ENCODE measurements at places on chromosomes 4 and X.

DNA sequence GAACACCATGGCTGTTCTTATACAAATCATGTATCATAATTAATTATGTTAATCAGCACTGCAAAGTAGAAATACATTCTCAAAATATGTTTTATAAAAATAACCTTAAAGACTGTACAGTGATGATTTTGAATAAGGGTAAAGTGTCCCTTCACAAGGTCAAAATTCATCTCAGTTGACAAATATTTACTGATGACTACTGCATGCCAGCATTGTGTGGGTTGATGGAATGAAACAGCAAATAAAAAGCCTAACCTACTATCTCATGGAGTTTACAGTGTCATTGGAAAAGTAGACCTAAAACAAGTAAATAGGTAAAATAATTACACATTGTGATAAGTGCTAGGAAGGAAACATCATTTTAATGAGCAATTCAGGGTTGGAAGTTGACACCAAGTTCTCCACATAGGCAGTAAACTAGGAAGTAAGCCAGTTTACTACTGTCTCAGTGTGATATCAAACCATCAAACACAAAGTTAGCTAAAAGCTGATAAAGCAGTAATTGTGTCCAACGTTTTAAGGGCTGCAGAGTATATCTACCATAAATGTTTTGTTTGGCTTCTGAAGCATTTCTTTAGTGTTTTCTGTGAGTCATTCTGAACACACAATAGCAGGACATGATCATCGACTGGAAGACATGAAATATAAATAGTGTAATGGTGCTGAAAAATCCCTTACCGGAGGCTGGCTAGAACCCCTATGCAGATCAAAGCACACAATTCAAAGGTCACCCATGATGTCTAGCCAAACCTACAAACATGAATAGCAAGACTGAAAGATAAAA lies 221.8 kb downstream of the DACH2 start:
- no peak for DNase-seq

DNA sequence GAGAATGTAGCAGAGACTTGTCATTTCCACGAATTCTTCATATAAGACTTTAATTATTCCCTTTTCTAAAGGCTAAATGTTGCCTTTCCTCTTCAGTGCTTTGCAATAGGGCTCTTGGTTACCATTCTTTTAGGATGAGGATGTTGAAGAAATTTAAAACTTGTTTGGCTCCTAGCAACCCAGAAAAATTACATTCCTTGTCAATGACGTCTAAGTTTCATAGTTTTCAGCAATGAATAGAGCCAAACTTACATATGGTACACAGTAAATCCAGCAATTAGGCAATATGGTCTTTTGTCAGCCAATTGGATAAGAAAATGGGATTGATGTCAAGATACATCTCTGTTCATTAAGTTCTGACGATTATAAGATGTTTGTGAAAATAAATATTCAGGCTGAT lies 1639.6 kb upstream of the PCDH10 start:
- no peak for DNase-seq

- no peak for DNase-seq
These were observed 265.3 kb downstream of the ZNF674 start for GRCh38 chrX:46279925-46280313.

GRCh38 chr4:109969087-109969486 lies 56.4 kb downstream of the EGF start:
- DNase-seq, result no peak

GRCh38 chrX:150790021-150790420 lies 96.8 kb downstream of the MTMR1 start:
- DNase-seq, result no peak

GRCh38 chrX:5341902-5342301 lies 886.8 kb downstream of the NLGN4X start:
- no peak for DNase-seq

DNA sequence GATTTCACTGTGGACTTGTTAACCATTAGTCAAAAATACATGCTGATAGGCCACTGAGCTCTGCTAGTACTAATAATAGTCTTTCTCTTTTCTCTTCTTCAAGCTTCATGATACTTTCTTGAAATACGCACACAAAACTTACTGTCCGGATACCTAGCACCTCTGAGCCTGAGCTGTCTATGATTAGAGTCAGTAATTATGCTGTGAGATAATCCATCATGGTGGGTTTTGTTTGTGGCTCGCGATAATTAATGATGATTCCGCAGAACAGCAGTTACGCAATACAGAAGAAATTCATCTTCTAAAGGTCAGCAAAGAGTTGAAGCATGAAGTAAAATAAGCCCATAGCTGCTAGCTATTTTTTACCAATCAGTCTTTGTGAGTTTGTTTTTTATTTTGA lies 511.5 kb upstream of the GALNT7 start:
- no peak for DNase-seq

DNA sequence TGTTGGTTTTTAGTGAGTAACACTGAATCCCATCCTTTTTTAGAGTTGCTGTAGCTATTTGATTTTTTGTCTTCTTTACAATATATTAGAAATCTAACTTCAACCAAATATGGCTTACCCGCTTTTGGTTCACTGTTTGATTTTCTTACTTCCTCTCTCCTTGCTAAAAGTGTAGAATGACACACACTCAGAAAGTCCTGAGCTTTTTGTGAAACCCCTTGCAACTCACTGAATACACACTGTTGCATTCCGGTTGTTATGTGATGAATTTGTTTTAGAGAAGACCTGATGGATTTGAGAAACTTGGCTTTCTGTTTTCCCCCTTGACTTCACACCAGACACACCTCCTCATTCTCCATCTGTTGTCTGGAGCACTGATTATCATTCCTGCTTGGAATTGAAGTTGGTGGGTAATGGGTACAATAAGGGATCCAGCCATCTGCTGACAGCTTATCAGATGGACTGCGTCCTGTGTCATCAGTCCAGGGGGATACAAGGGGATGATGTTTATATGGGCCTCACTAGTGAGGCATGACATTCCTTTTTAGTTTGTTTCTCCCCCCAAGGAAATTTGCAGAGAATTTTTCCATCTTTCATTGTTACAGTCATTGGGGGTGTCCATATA lies 5.2 kb downstream of the TMEM164 start:
- no peak for DNase-seq

- no peak for DNase-seq
These were observed 404.2 kb downstream of the MID1IP1 start for GRCh38 chrX:39205467-39205866.

DNA sequence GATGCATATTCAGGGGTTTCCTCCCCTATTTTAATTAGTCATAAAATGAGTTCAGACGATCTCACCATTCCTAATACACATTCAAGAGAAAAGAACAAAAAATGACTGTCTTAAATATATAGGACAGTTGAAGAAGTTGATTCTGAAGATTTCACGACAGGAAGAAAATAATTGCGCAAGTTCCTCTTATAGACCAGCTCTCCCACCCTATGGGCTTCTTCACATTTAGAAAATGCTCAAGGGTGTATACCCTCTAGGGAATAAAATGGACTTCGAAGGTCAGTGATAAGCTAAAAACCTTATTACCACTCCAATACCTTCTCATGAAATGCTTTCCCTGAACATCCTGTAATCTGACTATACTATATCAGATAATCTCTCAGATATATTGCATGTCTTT lies 149.2 kb upstream of the TEX13C start:
- DNase-seq, result no peak

DNA sequence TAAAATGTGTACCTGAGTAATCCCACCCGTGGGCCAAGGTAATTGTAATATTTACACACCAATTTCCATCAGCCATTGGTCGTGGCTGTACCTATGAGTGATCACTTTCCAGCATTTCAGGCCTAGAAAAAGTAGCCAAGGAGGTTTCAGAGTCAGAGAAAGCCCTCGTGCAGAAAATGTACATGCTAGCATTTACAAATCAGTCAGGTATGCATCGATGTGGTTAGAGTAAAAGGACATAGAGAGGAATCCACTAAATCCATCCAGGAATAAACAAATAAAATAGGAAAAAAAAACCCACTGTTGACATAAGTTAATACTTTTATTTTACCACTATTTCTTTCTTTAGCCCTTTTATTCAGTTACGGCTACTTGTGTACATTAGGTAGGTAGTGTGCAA lies 256.8 kb downstream of the TRIML1 start:
- no peak for DNase-seq

DNA sequence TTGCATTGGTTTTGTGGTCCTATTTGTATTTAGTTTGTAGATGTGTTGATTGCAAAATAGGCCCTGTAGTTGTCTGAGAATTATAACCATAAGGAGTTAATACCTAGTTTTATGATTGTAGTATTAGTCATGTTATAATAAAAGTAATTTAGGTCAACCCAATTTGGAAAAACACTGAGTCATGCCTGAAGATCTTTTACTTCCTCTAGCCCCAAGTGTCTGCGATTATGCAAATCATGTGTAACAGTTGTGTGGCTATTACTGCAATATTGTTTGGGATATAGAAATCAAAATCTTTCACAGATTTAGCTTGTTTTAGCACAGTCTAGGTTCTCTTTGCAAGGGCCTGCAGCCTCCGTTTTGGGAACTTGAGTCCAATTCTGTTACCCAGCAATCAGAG lies 12.6 kb downstream of the SRD5A3 start:
- no peak for DNase-seq

- DNase-seq, result no peak
These were observed 6.3 kb downstream of the GPR143 start for GRCh38 chrX:9759337-9759736.

GRCh38 chr4:40493160-40493559 lies 136.5 kb downstream of the RBM47 start:
- DNase-seq, result no peak

GRCh38 chrX:39577985-39578869 lies 519.5 kb downstream of the BCOR start:
- DNase-seq, result no peak

- DNase-seq, result no peak
These were observed 117.6 kb upstream of the RASGEF1B start for GRCh38 chr4:81589262-81589661.

DNA sequence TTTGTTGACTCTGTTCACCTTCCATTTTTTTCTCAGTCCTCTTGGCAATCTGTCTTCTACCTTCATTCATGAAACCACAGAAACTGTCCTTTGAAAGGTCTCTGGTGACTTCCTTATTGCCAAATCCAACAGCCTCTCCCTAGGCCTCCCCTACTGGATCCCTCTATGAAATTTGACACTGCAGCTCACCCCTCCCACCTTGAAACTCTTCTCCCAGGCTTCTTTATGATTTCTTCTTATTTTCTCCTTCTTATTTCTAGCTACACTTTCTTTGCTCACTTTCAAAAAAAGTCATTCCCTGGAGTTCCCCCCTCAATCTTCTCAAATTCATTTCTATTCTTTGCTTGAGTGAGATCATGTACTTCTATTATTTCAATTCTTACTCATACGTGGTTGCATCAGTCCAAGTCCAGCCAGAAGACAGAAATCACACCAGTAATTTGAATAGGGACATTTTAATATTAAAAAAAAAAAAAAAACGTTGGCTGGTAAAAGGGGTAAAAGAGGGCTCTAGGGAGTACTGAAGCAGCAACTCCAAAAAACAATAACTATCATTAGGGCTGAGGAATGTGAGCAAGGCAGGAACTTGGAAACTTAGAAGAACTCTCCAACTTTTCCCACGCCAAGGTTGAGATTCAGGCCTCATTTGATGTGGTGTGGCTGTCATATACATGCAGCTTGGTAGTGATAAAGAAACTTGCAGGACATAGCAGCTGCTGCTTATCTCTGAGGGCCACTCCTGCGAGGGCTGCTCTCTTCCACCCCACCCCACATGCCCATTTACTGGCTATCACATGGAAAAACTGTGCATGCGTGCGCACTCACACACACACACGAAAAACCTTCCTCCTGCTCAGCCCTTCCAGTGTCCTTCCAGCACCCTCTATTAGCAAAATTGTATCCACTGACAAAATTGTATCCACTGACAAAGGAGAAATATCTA lies 169.8 kb upstream of the GALNT7 start:
- DNase-seq, result no peak

GRCh38 chr4:15110120-15110571 lies 107.9 kb downstream of the CPEB2 start:
- DNase-seq, result no peak

DNA sequence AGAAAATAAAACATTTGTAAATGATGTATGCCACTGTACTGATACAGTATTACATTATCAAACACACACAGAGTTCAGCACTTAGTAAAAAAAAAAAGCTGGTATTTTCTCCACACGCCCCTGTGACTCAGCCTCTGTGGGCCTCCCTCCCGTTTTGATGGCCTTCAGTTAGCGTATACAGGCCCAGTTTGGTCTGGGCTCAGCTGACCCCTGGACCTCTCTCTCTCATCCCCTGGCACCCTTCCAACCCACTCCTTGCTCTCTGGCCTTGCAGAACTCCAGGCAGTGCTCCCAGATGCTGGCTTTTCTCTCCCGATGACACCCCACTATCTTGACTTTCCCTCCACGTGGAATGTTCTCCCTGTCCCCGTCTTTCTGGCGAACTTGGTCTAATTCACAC lies 89.0 kb upstream of the LIMCH1 start:
- no peak for DNase-seq

DNA sequence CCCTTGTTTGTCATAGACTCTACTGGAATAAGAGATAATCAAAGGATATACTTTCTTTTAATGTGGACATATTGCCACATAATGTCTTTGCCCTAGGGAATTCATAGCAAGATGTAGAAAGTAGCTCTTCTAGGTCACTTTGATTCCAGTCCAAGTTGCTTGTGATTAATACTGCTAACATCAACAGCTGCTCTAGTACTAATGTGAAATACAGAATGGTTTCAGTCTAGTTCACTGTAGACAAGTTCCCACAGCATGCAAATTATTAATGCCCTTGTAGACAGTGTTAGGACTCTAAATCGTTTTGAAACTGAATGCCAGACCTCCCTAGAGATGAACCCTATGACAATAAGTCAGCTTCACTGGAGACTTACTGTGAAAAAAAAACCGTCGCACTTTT lies 494.6 kb upstream of the ATOH1 start:
- no peak for DNase-seq

DNA sequence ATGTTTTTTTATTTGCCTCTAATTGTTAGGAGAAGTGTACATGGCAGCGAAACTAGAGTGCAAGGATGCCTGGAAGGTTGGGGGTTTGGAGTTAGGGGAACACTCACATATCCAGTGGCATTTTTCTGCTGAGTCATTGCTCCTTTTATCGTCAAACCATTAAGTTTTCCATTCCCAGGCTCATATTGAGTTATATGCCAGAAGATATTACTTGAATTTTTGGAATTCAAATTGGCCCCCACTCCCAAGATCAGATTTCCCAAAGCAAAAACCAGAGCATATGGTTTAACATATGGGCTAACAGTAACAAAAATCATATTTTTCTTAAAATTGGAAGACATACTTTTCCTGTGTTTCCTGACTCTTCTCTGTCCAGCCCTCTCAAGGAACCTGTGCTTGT lies 152.7 kb downstream of the FSTL5 start:
- no peak for DNase-seq

- DNase-seq, result no peak
These were observed 50.3 kb upstream of the ATP6AP2 start for GRCh38 chrX:40530509-40530908.

DNA sequence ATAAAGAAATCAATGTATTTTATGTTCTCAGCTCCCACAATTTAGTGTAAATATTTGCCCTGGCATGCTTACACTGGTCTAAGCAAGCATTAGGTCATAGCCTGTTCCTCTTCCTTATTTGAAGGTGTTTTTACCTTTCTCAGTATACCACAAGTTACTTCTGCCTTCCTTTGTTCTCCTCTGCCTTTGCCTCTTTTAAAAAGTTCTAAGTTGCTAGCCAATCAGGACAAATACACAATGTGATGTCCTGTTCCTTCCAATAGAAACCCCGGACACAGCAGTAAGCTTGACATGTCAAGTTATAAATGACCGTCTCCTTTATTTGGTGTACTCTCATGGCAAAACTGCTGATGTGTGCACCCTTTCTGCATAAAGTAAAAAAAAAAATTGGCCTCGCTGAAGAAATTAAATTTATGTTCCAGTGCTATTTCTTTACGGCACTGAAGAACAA lies 49.4 kb downstream of the UGT2B10 start:
- no peak for DNase-seq
